ENCODE measurements at places on chromosomes 6 and 20.

DNA sequence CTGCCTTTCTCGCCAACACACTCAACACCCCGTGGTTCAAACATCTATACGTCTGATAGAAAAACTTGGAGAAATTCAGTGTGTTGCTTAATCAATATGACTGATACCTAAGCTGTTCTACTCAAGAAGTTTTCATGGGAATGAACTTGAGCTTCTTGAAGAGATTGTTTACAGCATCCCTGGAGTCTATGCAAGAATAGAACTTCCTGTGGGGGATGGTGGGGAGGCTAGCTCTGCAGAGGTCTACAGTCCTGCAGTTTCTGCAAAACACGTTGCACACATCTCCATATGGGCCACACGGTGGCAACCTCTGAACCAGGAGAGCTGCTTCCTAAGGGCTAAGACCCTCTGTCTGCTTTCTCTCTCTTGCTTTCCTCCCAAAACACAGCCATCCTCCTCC is 32.7 kb upstream of the FANCE start:
- DNase-seq: peak; percentile 75

- no peak for DNase-seq
Measured at GRCh38 chr20:5973971-5974370, 23.5 kb downstream of the MCM8 start.

DNA sequence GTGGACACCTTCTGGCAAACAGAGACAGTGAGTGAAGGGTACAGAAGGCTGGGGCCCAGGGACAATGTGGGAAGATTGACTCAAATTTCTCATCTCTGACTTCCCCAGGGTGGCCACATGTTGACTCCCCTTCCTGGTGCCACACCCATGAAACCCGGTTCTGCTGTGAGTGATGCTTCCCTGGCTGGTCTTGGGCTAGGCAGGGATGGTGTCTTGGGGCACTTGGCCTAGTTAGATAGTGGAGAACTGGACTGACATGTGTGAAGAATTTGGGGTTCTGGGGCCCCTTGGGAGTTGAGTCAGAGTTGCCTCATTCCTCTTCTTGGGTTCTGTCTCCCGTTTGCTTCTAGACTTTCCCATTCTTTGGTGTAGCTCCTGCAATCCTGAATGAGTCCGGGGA is 34.2 kb downstream of the GSS start:
- no peak for DNase-seq

DNA sequence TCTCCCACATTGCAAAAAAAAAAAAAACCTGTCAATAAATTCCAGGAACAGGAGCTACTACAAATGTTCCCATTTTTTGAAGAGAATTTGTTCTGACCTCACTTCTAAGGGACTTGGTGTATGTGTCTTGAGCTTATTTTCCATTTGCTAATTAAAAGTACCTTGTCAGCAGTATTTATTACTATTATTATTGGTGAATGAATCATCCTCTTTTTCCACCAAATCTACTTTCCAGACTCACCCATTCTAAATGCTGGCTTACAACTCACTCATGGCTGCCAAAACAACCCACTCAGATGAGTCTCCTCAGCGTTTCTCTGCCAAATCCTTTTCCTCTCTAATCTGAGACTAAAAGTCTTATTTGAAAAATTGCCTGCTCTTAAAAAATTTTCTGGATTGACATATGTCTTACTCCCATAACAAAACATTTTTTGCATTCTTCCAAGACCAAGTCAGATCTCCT is 33.2 kb upstream of the TASP1 start:
- DNase-seq: peak; percentile 89

DNA sequence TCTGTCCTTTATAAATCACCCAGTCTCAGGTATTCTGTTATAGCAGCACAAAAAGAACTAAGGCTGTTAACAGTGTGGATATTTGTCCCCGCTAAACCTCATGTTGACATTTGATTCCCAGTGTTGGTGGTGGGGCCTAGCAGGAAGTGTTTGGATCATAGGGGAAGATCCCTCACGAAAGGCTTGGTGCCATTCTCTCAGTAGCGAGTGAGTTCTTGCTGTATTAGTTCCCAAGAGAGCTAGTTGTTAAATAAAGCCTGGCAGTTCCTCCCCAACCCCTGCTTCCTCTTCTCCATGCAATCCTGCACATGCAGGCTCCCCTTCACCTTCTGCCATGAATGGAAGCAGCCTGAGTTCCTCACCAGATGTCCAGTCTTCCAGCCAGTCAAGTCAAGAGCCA is 29.8 kb upstream of the ERVFRD-1 start:
- DNase-seq: no peak

DNA sequence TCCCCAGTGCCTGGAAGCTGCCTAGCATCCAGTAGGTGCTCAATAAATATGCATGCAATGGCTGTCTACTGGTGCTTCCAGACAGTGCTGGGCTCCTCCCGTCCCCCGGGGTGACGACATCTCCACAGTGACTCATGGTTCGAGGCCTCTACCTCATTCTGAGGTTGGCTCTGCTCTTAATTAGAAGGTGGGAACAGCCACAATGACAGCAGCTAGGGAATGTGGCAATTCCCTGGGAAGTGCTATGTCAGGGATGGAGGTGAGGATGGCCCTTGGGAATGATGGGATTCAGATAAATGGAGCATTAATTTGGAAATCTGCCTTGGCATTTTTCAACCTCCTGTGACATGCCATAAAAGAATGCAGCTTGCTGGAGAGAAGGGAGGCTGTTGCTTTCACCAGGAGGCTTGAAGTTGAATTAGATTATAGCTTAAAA is 43.5 kb upstream of the NFATC2 start:
- peak; percentile 99 for DNase-seq

DNA sequence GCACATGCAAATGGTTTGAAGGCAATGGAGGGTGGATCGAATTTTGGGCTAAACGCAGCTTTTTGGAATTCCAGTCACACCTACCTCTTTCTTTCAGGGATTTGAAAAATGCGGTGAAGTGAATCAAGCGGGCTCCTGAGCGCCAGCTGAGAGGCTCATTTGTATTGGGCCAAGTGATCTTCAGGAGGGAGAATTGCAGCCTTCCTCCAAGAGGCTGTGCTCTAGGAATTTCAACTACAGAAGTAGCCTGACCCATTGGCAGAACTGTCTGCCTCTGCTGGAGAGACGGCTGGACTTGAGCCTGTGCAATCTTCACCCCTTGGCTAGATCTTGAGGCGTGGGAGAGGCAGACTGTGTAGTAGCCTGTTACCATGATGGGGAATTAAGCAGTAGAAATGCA is 5.7 kb upstream of the TIAM2 start:
- DNase-seq: no peak

- no peak for DNase-seq
Measured at GRCh38 chr6:68240726-68241125, 394.4 kb upstream of the ADGRB3 start.

- no peak for DNase-seq
Measured at GRCh38 chr6:18829272-18829870, 442.2 kb downstream of the RNF144B start.

GRCh38 chr20:19742974-19743639 is 15.0 kb upstream of the RIN2 start:
- DNase-seq: no peak

DNA sequence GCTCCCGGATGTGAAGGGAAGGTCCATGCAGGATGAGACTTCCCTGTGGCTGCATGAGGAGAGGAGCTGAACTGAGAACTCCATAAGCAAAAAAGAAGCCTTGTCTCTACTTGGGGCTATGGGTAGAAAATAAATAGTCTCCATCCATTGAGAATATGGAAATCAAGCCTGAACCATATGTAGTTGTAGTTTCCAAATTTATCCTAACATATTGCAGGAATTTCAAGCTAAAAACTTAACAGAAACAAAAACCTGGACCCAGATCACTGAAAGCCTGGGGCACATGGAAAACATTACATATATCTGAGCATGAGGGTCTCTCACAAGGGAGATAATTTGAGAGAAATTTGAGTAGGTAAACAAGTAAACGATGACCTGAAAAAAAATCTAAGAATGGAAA is 94.9 kb upstream of the C6orf118 start:
- no peak for DNase-seq

- peak; percentile 55 for DNase-seq
Measured at GRCh38 chr6:122717350-122717749, 62.2 kb upstream of the FABP7 start.

DNA sequence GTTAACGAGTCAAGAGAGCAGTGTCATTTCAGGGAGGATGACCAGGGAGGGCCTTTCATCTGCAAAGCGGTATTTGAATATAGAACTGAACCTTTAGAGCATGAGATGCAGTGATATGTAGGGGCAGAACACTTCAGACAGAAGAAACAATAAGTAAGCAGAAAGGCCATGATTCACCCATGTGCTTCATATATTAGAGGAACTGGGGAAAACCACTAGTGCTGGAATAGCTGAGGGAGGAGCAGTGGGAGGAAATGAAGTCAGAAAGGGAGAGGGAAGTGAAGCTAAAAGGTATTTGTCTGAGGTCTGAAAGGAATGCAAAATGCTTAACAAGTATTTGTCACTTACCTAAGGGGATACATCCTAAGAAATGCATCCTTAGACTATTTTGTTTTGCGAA is 391.2 kb downstream of the ADGRB3 start:
- DNase-seq: peak; percentile 69

- no peak for DNase-seq
Measured at GRCh38 chr20:53091789-53092188, 119.6 kb downstream of the TSHZ2 start.

DNA sequence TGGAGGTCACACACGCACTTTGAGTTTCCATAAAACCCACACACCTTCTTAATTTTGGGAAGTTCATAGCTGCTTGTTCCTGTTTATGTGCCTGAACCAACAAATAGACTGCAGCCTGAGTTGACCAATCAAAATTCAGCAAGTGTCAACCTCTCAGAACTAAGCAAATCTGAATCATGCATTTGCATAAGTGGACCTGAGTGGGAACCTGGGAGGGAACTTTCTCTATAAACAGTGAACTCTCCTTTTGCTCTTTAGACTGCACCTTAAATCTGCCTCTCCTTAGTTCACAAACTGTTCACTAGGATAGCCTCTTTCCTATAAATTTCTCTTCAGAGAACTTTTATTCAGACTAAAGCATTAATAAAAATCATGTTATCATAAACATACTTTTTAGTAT is 37.9 kb downstream of the SLC17A1 start:
- DNase-seq: no peak

DNA sequence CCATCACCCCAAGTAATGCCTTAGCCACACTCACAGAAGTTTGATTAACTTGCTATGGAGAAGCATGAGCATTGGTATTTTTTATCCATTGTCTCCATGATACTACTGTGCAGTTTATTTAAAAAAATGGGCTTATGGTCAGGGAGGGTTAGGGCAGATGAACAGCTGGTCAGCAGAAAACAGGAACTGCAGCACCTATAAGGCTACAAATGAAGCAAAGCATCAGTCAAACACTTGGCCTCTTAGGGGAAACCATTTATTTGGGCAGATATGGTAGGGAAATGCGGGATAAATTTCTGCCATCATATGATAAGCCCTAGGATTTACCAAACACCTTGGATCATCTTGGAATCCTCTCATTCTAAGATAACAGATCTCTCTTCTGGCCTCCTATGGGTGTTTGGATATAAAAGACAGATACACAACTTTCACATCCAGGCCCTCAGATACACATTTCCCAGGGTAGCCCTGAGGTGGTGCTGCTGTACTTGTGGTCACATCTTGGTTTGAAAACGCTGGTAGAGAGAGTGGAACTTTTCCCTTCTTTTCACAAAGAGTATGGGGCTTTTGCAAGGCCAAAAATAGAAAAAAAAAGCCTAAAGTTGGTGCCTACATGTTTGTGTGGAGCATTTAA is 42.8 kb upstream of the AHI1 start:
- peak; percentile 61 for DNase-seq

- peak; percentile 75 for DNase-seq
Measured at GRCh38 chr6:140566781-140567277, 1192.4 kb upstream of the CITED2 start.

DNA sequence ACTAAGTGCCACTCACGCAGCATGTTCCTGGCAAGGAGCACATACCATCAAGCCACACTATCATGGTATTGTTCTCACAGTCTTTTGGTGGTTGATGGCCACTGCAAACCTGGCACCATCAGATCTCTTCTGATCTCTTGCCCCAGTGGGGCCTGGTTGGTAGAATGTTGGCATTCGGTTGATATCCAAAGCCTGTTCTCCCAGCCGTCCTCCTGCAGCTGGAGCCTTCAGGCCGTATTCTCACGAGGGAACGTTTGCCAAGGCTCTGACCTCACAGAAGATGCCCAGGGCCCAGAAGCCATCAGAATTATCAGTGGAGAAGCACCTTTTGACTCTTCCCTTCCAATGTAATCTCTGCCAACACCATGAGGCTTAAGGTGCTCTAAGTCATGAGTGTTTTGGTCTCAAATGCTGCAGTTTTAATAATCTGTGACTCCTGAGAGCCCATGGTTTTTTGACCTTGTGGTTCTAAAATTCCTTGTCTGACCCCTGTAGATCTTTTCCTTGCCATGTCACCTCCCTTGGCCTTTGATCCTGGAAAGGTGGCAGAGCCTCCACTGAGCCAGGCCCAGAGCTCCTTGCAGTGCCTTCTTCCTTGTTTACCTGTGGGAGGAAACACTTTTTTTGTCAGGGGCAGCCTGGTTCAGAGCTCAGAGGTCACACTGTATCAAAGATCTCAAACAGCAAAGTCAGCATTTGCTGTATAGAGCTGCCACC is 27.8 kb downstream of the POFUT1 start:
- no peak for DNase-seq

GRCh38 chr6:81401970-81402690 is 350.4 kb downstream of the TENT5A start:
- peak; percentile 68 for DNase-seq

GRCh38 chr6:40891686-40892085 is 147.3 kb downstream of the UNC5CL start:
- no peak for DNase-seq

GRCh38 chr6:119128252-119128912 is 49.9 kb upstream of the FAM184A start:
- DNase-seq: peak; percentile 41

DNA sequence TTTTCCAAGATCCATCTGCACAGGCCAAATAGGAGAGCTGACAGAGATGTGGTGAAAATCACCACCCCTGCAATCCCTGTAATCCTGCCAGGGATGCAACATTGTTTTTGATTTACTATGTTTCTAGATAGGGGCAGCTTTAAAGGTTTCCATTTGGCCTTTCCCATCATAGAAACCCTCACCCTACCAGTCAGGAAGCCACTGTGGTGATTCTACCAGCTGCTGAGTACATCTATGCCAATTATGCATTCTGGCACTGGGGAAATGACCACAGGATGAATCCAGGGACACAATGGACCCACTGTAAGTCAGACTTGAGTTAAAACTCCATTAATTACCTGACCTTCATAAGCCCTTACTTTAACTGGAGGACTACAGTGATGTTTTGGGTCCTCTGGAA is 130.4 kb downstream of the TNFRSF21 start:
- DNase-seq: no peak

DNA sequence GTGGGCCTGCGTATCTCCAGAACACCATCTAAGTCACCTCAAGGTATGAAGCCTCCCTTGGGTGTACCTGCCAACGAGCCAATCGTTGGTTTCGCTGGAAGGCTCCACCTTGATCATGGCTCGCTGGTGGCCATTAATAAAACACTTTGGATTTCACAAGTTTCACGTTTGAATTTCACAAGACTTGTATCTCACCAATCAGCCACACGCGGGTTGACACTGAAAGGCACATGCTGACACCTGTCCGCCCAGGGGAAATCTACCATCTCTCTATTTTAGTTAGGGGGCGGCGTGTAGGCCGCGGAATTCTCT is 586 bp upstream of the HMGA1 start:
- no peak for DNase-seq

Data from fibroblast of skin of abdomen (primary cell).